ENCODE measurements at places on chromosomes 1 and 21.

DNA sequence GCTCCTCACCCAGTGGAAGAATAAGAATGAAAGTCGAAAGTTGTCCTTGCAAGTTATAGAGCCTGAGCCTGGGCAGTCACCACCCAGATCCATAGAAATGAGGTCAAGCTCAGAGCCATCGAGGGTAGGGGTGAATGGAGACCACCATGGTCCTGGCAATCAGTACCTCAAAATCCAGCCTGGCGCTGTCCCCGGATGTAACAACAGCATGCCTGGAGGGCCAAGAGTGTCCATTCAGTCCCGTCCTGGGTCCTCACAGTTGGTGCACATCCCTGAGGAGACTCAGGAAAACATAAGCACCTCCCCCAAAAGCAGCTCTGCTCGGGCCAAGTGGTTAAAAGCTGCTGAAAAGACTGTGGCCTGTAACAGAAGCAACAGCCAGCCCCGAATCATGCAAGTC, 41.8 kb downstream of the PLPPR4 start:
- no peak for DNase-seq

GRCh38 chr1:119040906-119041305, 52.8 kb upstream of the TBX15 start:
- peak; percentile 40 for DNase-seq

DNA sequence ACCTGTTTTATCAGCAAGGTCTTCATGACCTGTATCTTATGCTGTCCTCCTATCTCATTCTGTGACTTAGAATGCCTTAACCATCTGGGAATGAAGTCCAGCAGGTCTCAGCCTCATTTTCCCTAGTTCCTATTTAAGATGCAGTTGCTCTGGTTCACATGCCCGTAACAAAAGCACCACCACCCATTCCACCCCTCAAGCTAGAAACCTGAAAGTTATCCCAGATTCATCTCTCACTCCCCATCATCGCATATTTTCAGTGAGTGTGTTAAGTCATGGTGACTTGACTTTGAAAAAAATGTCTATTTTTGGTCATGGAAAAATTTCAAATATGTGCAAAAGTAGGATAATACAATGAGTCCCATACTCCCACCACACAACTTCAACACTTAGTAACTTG, 11.7 kb downstream of the HMGN2 start:
- DNase-seq: no peak

- no peak for DNase-seq
Observed at GRCh38 chr1:206823727-206824126, 41.7 kb upstream of the IL20 start.

GRCh38 chr1:6822530-6823359, 37.5 kb downstream of the CAMTA1 start:
- DNase-seq: no peak

DNA sequence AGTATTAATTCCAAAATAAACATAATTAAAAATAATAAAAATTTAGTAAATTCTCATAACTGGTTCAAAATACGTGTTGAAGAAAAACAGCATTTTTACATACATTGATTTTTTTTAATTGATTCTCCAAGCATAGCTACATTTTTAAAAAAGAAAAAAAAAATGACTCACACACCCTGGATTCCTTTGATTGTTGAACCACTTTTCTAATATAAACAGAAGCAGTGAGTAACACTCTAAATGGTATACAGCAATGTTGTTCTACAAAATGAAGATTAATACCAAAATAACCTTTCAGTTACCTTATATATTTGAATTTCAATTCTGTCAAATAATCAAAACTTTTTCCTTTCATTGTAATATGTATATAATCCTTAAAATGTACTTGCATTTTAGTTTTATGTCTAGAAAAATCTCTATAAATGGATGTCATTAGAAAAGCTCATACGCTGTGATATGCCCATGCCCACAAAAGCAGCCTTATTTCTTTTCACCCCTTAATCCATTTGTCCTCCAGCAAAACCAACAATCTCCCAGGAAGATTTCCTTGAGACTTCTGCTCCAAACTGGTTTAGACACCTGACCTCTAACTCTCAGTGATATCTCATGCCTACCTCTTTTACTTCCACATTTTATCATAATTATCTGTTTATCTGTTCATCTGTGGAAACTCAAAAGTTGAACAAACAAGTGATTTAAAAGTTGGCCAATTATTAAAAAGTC, 246.4 kb upstream of the NR5A2 start:
- no peak for DNase-seq

- no peak for DNase-seq
Observed at GRCh38 chr1:228228601-228229074, 20.8 kb downstream of the OBSCN start.

DNA sequence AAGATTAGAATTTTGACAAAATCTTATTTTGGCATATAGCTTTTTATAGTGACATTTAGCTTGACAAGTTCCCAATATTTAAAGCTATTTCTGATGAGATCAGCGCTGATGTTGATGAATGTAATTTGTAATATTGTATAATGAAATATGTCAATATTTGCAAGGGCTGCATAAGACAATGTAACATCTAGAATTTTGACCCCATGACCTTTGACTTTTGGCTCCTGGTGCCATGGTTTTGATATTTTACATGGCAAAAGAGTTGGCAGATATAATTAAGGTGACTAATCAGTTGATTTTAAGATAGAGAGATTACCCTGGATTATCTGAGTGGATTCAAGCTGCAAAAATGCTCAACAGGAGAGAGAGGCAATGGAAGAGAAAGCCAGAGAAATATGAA, 63.9 kb downstream of the DUSP10 start:
- DNase-seq: no peak

DNA sequence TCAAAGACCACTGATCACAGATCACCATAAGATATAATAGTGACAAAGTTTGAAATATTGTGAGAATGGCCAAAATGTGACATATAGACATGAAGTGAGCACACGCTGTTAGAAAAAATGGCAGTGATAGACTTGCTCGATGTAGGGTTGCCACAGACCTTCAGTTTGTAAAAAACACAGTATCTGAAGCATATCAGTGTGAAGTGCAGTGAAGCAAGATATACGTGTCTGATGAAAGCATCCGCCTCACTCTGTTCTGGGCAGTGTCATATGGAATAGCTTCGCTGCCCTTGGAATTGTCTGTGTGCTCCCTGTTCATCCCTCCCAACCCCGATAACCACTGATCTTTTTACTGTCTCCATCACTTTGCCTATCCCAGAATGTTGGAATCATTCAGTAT, 50.7 kb downstream of the GALNT2 start:
- no peak for DNase-seq

DNA sequence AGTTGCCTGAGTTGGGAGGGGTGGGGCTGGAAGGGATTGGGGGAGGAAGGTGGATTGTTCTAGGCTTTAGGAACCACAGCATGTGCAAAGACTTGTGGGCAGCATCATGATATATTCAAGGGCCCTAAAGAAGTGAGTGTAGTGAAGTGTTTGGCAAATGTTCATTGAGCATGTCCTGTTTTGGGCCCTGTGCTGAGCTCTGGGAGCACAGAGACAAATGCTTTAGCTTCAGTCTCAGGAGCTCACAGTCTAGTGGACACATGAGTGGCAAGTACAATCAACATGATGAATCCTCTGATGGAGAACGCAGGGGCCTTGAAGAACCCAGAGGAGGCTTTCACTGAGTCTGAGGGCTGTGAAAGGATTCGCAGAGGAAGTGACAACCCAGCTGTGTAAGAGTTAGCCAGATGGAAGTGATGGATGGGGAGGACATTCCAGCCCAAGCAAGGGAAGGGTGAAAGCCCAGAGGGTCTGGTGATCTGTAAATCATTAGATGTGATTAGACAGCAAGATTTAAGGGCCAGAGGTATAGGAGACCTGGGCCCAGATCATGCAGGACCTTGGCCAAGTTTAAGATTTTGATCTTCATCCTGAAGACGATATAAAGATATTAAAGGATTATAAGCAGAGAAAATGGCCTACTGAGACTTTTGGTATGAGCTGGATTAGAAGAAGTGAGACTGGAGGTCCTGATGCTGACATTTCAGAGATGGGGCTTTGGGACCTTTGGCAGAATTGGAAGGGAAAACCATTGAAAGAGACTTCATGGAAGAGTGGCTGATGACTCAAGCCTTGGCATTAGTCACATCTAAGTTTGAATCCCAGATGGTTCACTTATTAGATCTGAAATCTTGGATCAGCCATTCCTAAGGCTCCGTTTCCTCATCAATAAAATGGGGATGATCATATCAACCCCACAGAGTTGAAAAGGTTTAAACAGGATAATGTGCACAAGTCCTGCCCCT, 4.6 kb downstream of the IPO13 start:
- no peak for DNase-seq

DNA sequence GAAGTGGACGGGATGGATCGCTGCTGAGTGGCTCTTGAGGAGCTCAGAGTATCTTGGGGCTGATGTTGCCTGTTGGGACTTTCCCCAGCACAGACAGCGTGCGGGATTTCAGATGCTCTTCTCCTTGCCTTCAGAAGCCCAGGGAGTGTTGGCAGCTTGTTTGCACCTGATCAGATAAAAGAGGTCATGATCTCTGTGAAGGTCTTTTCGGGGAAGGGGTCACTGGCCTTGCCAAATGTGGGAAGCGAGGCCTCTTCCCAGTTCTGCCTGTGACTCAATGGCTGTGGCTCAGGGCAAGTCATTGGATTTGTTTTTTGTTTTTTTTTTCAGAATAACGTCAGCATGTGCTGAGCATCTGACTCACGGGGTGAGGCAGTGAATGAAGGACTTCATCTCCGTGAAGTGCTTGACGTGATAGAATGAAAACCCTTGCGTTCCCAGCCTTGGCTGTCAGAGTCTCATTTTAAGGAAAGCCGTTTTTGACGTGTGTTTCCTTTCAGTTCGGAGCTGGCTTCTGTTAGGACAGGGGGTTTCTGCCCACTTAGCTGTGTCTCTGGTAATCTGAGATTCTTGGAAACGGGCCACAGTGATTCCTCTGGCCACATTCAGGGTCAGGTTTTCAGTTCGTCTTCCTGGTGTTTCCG, 46.7 kb downstream of the GALNT2 start:
- DNase-seq: peak; percentile 68

GRCh38 chr1:111754984-111755330, 744 bp upstream of the DDX20 start:
- peak; percentile 74 for DNase-seq
